ENCODE measurements at places on chromosomes 7 and 10.

DNA sequence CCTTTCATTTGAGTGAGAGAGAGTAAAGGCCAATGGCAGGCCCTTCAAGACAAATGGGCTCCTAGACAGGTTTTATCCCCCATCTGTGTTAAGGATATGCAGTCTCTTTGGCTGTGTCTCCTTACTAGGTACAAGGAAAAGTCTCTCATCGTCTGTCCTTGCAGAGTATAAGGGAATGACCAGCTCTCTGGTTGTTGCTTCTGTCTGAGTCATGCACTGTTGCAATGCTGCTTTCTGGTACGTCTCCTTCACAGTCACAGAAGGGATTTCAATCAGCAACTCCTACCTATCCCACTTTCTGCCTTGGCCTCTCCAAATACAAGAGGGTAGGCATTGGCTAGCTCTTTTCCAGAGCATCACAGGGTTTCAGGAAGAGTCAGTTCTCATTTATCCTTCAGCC lies 48.1 kb downstream of the CTTNBP2 start:
- no peak for DNase-seq

DNA sequence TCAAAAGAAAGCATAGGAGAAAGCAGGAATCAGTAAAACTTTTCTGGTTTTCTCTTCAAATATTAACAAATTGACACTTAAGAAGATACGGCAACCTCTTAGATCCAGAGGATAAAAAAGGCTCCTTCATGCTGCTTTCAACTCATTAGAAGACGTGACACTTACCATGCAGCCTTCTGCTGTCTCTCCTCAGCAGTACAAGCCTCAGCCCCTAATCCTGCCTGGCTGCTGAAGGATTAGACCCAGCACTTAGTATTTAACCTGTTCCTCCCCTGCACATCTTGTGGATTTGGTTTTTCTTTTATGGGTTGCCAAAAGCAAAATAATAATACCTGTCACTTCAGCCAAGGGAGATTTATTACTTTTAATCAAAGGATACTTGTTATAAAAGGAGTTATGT lies 108.4 kb downstream of the LYZL1 start:
- no peak for DNase-seq

DNA sequence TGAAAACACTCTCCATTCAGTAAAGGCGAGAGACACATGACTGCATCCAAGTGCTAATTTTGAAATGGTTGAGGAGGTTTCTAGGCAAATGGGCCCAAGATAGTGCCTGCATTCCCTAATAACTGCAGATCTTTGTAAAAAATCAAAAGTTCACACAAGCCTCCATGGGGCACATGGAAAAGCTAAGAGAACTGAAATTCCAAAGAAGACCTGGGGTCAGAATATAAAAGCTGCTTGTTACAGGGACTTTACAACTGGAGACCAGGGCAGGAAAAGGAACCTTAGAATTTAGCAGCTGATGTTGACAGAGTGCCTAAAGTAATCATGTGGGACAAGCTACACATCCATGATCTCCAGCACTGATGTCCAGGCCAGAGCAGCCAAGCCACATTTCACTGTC lies 10.0 kb upstream of the ABI1 start:
- DNase-seq: no peak

DNA sequence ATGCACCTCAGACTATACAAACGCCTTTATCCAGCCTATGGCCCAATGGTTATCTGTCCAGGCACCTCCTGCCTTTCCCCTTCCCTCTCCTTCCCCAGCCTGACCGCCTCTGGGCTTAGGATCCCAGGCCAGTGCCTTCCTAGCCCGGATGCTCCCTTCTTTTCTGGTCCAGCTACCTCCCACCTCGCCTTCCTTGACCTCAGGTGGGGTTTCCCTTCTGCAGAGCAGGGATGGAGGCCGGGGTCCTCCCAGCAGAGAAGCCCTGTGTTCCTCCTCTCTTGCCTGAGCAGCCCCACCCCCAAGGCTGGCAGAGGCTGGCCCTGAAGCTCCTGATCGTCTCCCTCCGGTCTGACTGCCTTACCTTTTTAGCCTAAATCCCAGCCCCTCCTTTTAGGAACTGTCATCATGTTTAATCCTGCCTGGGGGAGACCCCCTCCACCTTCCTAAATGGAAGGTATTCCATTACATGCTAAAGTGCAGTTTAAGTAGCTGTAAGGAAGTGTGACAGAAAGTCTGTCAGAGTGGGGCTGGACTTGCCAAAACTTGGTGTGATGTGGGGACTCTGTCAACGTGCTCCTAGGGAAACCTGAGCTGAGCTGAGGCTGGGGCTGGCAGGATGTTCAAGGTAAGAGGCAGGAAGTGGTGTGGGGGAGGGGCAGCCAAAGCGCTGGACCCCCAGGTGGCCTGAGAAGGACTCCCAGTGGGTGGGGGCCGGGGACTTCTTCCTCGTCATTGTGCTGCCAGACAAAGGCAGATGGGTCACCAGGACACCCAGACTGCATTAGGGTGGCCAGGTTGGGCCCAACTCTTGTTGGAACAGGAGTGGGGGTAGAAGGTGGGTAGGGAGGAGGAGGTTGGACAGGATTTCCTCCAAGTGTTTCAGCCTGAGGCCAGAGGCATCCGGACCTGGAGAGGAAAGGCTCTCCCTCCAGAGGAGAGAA lies 39.5 kb downstream of the LBX1 start:
- DNase-seq: no peak

DNA sequence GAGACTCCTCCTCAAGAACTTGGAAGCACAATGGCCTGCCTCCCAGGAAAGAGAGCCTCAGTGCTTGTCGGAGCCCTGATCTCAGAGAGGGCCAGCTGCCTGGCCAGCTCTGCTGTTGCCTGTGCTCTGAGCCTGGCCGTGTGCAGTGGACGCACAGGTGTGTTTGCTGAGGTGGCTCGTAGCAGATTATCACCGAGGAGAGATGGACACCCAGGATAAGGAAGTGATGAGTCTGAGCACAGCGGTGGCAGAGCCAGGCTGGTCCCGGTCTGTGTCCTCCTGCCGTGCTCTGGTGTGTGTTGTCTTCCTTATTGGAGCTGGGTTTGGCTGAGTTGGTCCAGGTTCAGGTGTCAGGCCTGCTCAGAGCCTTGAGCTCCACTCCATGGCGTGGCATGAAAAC lies 208.5 kb downstream of the EBF3 start:
- DNase-seq: no peak

GRCh38 chr10:127449490-127449889 lies 99.6 kb upstream of the NPS start:
- no peak for DNase-seq

GRCh38 chr7:101411508-101411874 lies 48.8 kb downstream of the COL26A1 start:
- no peak for DNase-seq

DNA sequence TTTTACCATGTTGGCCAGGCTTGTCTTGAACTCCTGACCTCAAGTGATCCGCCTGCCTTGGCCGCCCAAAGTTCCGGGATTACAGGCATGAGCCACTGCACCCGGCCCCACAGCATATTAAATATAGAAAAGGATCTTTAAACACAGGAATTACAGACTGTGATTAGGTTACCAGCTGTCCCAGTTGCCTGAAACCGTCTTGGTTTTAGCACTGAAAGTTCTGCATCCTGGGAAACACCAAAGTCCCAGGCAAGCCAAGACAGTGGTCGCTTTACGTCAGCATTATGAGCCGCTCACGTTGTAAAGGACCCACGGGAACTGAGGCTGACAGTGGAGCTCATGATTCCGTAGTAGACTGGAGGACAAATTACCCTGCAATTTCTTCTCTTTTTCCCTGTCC lies 69.0 kb upstream of the FAM180A start:
- DNase-seq: no peak

DNA sequence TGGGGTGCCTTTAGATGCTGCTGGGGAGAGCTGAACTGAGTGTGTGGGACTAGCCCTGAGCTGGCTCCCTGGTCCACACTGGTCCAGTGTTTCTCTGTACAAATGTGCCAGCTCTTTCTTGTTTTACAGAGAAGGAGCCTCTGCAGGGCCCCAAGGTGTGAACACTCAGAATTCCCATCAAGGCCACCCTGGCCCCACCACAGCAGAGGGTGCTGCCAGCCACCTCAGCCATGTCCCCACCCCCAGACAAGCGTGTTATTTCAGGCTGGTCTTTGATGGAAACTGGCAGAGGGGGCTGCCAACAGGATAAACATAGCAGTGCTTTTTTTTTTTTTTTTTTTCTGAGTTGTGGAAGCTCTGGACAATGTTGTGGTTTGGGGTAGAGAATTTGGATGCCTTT lies 68.5 kb upstream of the LRRC18 start:
- no peak for DNase-seq

- DNase-seq: no peak
Observed at GRCh38 chr7:66276363-66276762, 71.2 kb downstream of the TPST1 start.

- DNase-seq: no peak
Observed at GRCh38 chr10:62528441-62528840, 154.3 kb downstream of the ZNF365 start.

DNA sequence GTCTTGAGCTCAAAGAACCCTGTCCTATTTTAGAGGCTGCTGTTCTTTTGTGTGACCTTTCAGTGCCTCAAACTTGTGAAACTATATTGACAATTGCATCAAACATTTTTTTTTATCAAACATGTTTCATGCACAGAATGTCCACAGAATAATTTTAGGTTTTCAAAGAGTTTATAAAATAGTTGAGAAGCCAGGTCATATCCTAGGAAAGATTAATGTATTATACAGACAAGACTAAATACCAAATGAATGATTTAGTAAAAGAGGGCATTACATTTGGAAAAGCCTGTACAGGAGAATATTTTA lies 67.0 kb downstream of the CDK6 start:
- no peak for DNase-seq

- no peak for DNase-seq
Observed at GRCh38 chr10:47383261-47384147, 589 bp downstream of the ZNF488 start.

- DNase-seq: no peak
Observed at GRCh38 chr10:51086710-51087109, 12.4 kb downstream of the PRKG1 start.
